ENCODE measurements at places on chromosomes 4 and X.

DNA sequence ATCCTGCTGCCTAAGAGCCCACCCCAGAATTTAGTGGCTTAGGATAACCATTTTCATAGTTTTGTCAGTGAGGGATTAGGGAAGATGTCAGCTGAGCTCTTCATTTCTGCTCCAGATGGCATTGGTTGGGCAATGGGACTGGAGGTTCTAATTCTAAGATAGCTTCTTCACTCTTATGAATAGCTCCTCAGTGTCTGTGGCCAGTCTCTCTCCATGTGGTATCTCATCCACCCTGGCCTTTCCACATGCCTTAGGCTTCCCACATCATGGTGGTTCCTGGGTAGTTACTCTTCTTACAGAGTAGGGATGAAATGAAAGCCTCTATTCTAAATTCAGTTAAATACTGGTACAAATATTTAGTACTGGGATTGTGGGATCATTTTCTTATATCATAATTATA lies 31.3 kb downstream of the REPS2 start:
- H3K27ac ChIP-seq = no peak overlapping the region
- no peak for DNase-seq
- no peaks in the 10 kb centered on the region for H3K36me3 ChIP-seq
- H3K27me3 ChIP-seq = no peaks in the 10 kb centered on the region

- H3K4me1 ChIP-seq = no peaks in the 10 kb centered on the region
- no peaks in the 10 kb centered on the region for H3K36me3 ChIP-seq
- no peak overlapping the region for H3K4me3 ChIP-seq
- H3K27ac ChIP-seq = no peak overlapping the region
- no peak for DNase-seq
- H3K27me3 ChIP-seq = peaks cover 5% of the 10 kb centered on the region
These were observed 15.0 kb downstream of the APELA start for GRCh38 chr4:164892018-164892417.

DNA sequence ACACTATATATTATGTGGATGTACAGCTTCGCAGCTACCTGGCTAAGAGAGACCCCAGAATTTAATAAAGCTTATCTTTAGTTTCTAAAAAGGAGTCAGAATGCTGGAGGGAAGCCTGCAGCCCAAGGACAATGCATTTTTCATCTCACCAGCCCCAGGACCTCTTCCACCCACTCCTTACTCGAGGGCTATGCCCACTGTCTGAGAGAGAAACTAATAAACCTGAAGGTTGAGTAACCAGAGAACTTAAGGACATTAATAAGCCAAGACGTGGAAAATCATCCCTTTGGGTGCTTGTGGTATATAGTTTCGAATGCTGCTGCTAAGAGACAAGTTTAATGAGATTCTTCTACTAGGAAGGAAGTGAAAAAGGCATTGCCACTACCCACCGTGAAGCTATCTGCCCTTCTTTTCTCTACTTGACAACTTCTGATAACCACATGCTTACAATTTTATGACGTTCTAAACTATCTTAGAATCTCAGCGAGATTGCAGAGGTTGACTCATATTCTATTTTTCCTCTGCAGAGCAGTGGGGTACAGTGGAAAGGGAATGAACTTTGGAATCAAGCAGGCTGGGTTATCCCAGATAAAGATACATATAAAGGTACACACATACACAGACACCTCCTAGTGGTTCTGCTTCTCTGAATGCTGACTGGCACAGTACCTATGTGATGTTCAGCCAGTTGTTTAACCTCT lies 3.3 kb downstream of the RELL1 start:
- no peak overlapping the region for H3K4me3 ChIP-seq
- peaks cover 72% of the 10 kb centered on the region for H3K4me1 ChIP-seq
- H3K27ac ChIP-seq = no peak overlapping the region
- H3K36me3 ChIP-seq = no peaks in the 10 kb centered on the region

- H3K36me3 ChIP-seq = no peaks in the 10 kb centered on the region
- H3K27ac ChIP-seq = no peak overlapping the region
- H3K4me1 ChIP-seq = no peaks in the 10 kb centered on the region
- DNase-seq = no peak
These were observed 1467.2 kb downstream of the RPA4 start for GRCh38 chrX:98350940-98351339.

DNA sequence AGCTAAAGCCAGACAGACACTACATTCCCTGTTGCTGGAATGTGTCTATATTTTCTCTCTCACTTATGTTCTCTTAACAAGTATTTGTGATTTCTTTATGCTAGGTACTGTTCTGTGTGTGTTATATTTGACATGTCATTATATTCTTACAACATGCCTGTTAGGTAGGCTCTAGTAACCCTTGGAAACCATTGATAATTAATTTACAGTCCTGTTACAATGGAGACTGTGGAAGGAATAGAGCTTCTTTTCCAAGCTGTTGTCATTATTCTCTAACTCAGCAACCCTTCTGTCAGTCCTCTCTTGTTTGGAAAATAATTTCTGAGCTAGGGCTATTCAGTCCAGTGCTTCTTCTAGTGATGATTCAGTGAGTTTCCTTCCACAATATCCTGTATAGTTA lies 419.1 kb upstream of the BOD1L1 start:
- H3K4me3 ChIP-seq = no peak overlapping the region
- no peaks in the 10 kb centered on the region for H3K36me3 ChIP-seq
- no peak for DNase-seq
- no peaks in the 10 kb centered on the region for H3K4me1 ChIP-seq
- no peaks in the 10 kb centered on the region for H3K27me3 ChIP-seq

DNA sequence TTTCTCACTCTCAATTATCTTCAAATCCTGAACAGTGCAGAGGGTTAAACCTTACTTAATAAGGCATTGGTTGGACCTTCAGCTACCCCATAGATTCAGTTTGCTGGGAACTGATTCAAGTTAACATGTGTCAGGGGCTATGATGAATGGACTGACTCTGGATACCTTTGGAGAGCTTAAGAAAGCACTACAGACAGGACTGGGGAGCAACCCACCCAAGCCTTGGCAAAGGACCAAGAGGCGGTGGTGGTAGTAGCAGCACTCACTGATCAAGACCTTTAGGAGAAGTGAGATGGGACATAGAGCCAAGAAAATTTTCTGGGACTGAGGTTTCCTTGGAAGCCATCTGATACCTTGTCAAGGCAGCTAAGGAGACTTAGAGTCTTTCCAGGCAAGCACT lies 43.0 kb upstream of the TAPT1 start:
- no peak overlapping the region for H3K4me3 ChIP-seq
- no peak for DNase-seq
- H3K27ac ChIP-seq = no peak overlapping the region
- H3K4me1 ChIP-seq = peaks cover 5% of the 10 kb centered on the region
- H3K27me3 ChIP-seq = no peaks in the 10 kb centered on the region

DNA sequence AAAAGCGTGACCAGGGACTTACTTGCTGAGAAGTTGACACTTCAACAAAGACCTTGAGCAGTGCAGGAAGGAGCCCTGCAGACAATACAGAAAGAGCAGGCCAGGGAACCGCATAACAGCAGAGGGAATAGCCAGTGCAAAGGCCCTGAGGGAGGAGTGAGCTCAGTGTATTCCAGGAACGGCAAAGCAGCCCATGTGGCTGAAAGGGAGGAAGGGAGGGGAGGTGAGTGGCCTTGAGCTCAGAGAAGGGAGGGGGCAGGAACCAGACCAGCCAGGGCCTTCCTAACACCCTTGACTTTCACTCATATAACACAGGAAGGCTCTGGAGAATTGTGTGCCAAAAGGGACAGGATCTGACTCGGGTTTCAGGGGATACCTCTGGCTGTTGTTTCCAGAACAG lies 112.2 kb downstream of the BCOR start:
- H3K27ac ChIP-seq = no peak overlapping the region
- H3K4me3 ChIP-seq = no peak overlapping the region
- H3K4me1 ChIP-seq = peaks cover 8% of the 10 kb centered on the region
- no peak for DNase-seq
- H3K27me3 ChIP-seq = no peaks in the 10 kb centered on the region

- no peak for DNase-seq
- H3K4me3 ChIP-seq = peak overlapping the region; percentile 43
- H3K36me3 ChIP-seq = no peaks in the 10 kb centered on the region
These were observed 807 bp downstream of the HMX1 start for GRCh38 chr4:8870647-8871416.

- H3K4me3 ChIP-seq = no peak overlapping the region
- no peaks in the 10 kb centered on the region for H3K36me3 ChIP-seq
- no peaks in the 10 kb centered on the region for H3K4me1 ChIP-seq
- H3K27ac ChIP-seq = no peak overlapping the region
- H3K27me3 ChIP-seq = no peaks in the 10 kb centered on the region
These were observed 77.6 kb upstream of the RAB40AL start for GRCh38 chrX:102859550-102859871.

GRCh38 chr4:168667376-168667775 lies 170.5 kb downstream of the PALLD start:
- H3K4me3 ChIP-seq = no peak overlapping the region
- no peak for DNase-seq
- H3K27me3 ChIP-seq = no peaks in the 10 kb centered on the region
- no peak overlapping the region for H3K27ac ChIP-seq
- H3K4me1 ChIP-seq = peaks cover 40% of the 10 kb centered on the region

GRCh38 chrX:55767100-55767499 lies 49.6 kb downstream of the RRAGB start:
- no peaks in the 10 kb centered on the region for H3K4me1 ChIP-seq
- H3K4me3 ChIP-seq = no peak overlapping the region
- DNase-seq = no peak
- peaks cover 6% of the 10 kb centered on the region for H3K36me3 ChIP-seq
- no peaks in the 10 kb centered on the region for H3K27me3 ChIP-seq

DNA sequence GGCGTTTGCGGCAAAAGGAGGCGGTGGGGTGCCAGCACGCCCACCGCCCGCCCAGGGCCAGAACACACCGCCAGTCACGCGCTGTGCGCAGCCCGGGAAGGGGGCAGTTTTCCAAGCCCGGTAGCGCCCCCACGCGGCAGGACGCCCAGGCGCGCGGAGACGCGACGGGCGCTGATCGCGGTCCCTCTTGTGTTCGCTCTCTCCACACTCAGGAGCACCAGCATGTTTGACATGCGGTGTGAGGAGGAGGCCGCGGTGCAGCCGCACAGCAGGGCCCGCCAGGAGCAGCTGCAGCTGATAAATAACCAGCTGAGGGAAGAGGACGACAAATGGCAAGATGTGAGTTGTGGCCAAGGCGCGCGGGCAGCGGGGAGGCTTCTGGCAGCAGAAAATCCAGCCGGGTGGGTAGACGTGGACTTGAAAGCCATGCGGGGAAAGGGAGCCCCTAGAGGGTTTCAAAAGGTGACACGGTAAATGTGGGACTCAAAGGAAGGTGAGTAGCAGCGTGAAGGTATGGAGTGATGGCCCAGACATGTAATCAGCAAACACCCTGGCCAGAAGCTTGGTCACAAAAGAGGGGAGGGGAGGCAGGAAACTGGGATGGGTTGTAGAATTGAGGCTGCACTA lies 104.1 kb downstream of the PHOX2B start:
- peak overlapping the region; percentile 37 for H3K4me3 ChIP-seq
- H3K36me3 ChIP-seq = peaks cover 38% of the 10 kb centered on the region
- peak; percentile 77 for DNase-seq
- H3K27me3 ChIP-seq = no peaks in the 10 kb centered on the region
- H3K4me1 ChIP-seq = peaks cover 40% of the 10 kb centered on the region

GRCh38 chr4:108693819-108694218 lies 43.4 kb downstream of the OSTC start:
- H3K36me3 ChIP-seq = no peaks in the 10 kb centered on the region
- no peaks in the 10 kb centered on the region for H3K27me3 ChIP-seq
- no peak overlapping the region for H3K4me3 ChIP-seq
- DNase-seq = no peak
- no peaks in the 10 kb centered on the region for H3K4me1 ChIP-seq

- peaks cover 18% of the 10 kb centered on the region for H3K4me1 ChIP-seq
- H3K36me3 ChIP-seq = peaks cover 14% of the 10 kb centered on the region
- H3K4me3 ChIP-seq = no peak overlapping the region
- no peaks in the 10 kb centered on the region for H3K27me3 ChIP-seq
- DNase-seq = no peak
These were observed 78.8 kb downstream of the CLDN22 start for GRCh38 chr4:183241322-183241640.

DNA sequence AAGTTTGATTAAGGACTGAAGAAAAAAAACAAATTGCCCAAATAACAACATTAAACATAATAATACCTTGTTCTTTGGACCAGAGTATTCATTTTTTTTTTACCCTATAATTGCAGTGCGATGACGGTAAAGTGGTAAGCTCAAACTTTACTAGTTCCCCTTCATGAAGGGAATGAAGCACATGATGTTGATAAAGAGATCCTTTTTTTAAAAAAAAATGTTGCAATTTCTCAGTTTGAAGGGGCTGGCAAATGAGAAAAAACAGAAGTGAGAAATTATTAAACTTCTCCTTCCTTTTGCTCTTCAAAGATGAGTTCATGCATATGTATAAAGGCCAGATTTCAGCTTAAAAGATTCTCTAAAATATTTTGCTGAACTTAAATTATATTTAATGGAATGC lies 231.7 kb downstream of the C4orf33 start:
- peaks cover 25% of the 10 kb centered on the region for H3K27me3 ChIP-seq
- H3K36me3 ChIP-seq = no peaks in the 10 kb centered on the region
- no peak for DNase-seq
- no peak overlapping the region for H3K4me3 ChIP-seq

- H3K27ac ChIP-seq = no peak overlapping the region
- H3K27me3 ChIP-seq = no peaks in the 10 kb centered on the region
- H3K4me1 ChIP-seq = no peaks in the 10 kb centered on the region
- H3K4me3 ChIP-seq = no peak overlapping the region
- no peak for DNase-seq
These were observed 121.6 kb downstream of the AGTR2 start for GRCh38 chrX:116292183-116292582.

DNA sequence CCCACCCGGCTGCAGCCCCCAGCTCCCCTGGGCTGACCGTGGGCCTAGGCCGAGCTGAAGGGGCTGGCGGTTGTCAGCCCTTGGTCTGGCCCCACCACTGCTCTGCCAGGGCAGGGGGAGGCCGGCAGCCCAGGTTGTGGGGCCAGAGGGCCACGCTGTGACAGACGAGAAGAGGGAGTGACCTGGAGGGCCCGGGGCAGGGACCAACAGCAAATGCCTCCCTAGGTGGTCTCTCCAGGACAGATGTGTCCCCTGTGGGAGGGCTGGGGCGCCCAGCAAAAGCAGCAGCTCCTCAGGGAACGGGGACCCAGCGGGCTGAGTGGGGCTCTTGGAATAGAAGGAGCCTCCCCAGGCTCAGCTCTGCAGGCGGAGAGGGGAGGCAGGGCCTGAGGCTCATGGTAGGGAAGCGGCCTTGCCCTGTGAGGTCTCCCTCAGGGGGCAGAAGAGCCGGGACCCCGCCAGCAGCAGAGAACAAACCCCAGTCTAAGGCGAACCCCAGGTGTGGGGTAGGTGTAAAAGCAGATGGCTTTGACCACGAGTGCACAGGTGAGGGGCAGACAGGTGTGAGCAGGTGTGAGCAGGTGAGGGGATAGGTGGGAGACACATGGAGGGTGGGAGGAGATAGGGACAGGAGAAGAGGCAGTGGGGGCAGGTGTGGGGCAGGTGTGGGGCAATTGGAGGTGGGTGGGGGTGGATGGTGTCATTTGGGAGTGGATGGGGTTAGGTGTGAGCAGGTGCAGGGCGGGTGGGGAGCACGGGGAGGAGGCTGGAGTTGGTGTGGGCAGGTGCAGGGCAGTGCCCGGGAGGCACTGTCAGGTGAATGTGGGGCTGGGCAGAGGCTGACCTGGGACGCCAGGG lies 34.1 kb upstream of the SPON2 start:
- no peaks in the 10 kb centered on the region for H3K27me3 ChIP-seq
- peak overlapping the region; percentile 33 for H3K27ac ChIP-seq
- no peak for DNase-seq

- H3K27me3 ChIP-seq = no peaks in the 10 kb centered on the region
- peaks cover 5% of the 10 kb centered on the region for H3K4me1 ChIP-seq
- H3K4me3 ChIP-seq = no peak overlapping the region
These were observed 10.0 kb upstream of the LNX1 start for GRCh38 chr4:53601251-53601764.

Data from left ventricle myocardium inferior (tissue), 1 donor.